Activated CD8-positive, alpha-beta T cell treated with anti-CD3 and anti-CD28 coated beads for 36 hours (primary cell): ENCODE measurements at places on chromosomes 7 and 10. TPM values are rescaled to one million over a fixed set of nuclear protein-coding genes. Genes with fewer than 3 reads are reported as not detected.

VSTM4 gene
- 0.04 TPM for total RNA-seq

RBP3 gene
- not detected for total RNA-seq

CCDC172 gene
- total RNA-seq = not detected

CRPPA gene
- 1.4 TPM for total RNA-seq

AOAH gene
- total RNA-seq = 17.1 TPM

PTPRE gene
- total RNA-seq = 19.9 TPM

DNA sequence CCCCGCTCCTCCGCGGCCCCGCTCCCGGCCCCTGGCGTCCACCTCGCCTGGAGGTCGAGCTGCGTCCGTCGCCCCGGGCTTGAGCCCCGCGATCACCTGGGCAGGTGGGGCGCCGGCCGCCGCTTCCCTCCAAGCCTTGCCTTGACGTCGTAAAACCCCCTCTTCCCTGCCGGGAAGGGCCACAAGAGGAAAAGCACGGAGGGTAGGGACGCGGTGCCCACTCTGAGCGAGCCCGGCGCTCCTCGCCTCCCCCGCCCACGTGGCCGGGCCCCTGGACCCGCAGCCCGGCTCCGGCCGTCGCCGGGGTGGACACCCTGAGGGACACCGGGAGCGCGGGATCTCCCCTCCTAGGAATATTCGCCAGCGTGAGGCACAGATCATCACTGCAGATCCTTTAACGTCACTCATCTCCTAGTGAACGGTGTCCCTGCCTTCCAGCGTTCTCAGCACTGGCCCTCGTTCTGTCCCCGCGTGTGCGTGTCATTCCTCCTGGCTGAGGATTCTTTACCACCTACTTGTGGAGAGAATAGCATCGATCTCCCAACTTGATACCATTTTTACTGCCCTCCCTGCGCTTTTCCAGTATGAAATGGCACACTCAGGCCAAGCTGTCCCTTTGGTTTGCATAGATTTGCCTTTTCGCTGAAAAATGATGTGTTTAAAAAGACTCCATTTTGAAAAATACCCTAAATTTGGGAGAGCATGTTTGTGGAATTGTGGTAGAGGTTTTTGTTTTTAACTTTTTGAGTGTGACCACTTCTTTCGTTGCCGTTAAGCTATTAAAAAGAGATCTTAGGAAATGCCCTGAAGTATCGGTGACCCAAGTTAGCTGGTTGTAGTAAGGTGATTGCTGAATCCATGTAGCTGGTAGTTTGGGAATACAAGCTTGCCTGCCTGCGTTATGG, 649 bp downstream of the ACTR3B start:
- H3K36me3 ChIP-seq = peaks cover 9% of the 10 kb centered on the region
- peak overlapping the region; percentile 90 for H3K4me3 ChIP-seq
- no peaks in the 10 kb centered on the region for H3K27me3 ChIP-seq

DNA sequence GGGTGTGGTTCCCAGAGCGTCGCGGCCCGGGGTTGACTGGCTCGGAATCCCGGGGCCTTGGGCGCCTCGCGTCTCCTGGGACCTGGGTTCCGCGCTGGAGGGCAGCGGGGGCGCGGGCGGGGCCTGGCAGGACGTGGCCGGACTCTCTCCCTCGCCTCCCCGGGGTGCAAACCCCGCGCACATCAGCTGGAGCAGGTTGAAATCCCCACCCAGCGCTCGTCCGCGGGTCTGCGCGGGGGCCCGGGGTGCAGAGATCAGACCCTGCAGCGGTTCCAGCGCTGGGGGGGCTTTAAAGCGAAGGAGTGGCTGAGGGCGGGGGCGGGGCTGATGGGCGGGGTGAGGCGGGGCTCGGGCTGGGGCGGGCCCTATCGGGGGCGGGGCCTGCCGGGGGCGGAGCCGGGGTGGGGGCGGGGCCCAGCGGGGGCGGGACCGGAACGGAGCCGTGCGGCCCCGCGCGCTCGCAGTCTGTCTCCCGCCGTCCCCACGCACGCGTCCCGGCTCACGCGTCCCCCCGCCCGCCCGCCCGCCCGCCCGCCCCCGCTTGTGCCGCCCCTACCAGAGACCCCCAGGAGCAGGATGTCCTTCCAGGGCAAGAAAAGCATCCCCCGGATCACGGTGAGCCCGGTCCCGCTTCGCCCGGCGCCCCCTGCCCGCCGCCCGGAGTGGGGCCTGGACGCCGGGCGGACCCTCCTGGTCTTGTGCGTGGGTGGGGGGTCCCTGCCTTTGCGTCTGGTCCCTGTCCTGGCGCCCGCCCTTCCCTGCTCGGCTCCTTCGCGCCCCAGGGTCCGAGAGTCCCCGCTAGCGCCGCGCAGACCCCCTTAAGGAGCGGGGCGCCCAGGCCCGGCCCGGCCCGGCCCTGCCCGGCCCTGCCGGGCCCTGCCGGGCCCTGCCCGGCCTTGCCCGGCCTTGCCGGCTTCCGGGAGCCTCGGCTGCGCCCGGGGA, at the start of gene DPYSL4:
TSS of gene DPYSL4 (plus strand) at position 461 of the 942 bp plus-strand sequence. CDS start at position 577, 116 bp downstream.
- no peaks in the 10 kb centered on the region for H3K4me1 ChIP-seq
- no peak within 1 kb of the TSS for H3K27ac ChIP-seq
- H3K27me3 ChIP-seq = peaks cover 45% of the 10 kb centered on the region
- peak within 1 kb of the TSS; percentile 63 for H3K4me3 ChIP-seq
- peak; percentile 21 for DNase-seq
- H3K36me3 ChIP-seq = peaks cover 2% of the 10 kb centered on the region

GRCh38 chr10:21173802-21174714, 276.9 kb upstream of the NEBL start:
- no peaks in the 10 kb centered on the region for H3K36me3 ChIP-seq
- H3K27me3 ChIP-seq = peaks cover 53% of the 10 kb centered on the region
- no peak overlapping the region for H3K27ac ChIP-seq
- peak overlapping the region; percentile 68 for H3K4me3 ChIP-seq

GRCh38 chr10:71632200-71632820, 87.3 kb downstream of the C10orf105 start:
- no peaks in the 10 kb centered on the region for H3K27me3 ChIP-seq
- H3K4me1 ChIP-seq = no peaks in the 10 kb centered on the region
- H3K36me3 ChIP-seq = no peaks in the 10 kb centered on the region
- H3K4me3 ChIP-seq = no peak overlapping the region

- DNase-seq = peak; percentile 82
- H3K27ac ChIP-seq = no peak overlapping the region
- no peaks in the 10 kb centered on the region for H3K27me3 ChIP-seq
- no peak overlapping the region for H3K4me3 ChIP-seq
- peaks cover 5% of the 10 kb centered on the region for H3K36me3 ChIP-seq
- H3K4me1 ChIP-seq = peaks cover 6% of the 10 kb centered on the region
Observed at GRCh38 chr10:92517034-92517655, 56.7 kb downstream of the IDE start.

- peaks cover 2% of the 10 kb centered on the region for H3K27me3 ChIP-seq
- H3K27ac ChIP-seq = peak overlapping the region; percentile 98
- DNase-seq = peak; percentile 77
- peak overlapping the region; percentile 98 for H3K4me3 ChIP-seq
Observed at GRCh38 chr10:45418849-45419675, 45.0 kb downstream of the ALOX5 start.

- peak overlapping the region; percentile 90 for H3K4me3 ChIP-seq
- H3K27ac ChIP-seq = peak overlapping the region; percentile 99
- H3K36me3 ChIP-seq = peaks cover 7% of the 10 kb centered on the region
- H3K27me3 ChIP-seq = no peaks in the 10 kb centered on the region
Observed at GRCh38 chr7:107169120-107170050, 582 bp downstream of the HBP1 start.

DNA sequence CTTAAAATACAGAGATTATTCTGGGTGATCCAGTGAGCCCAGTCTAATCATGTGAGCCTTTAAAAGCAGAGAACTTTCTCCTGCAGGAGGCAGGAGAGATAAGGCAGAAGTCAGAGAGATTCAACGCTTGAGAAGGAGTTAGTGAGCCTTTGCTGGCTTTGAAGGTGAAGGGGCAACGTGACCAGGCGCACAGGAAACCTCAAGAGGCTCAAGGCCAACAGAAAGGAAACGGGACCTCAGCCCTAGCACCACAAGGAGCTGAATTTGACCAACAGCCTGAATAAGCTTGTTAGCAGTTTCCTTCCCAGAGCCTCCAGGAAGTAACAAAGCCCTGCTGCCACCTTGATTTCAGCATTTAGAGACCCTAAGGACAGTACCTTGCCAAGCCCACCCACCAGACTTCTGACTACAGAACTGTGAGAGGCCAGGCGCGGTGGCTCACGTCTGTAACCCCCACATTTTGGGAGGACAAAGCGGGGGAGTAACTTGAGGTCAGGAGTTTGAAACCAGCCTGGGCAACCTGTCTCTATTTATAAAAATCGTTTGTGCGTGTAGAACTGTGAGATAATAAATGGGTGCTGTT, 87.3 kb upstream of the KAT6B start:
- H3K27ac ChIP-seq = peak overlapping the region; percentile 90
- no peaks in the 10 kb centered on the region for H3K27me3 ChIP-seq
- no peaks in the 10 kb centered on the region for H3K36me3 ChIP-seq
- H3K4me3 ChIP-seq = peak overlapping the region; percentile 32
- DNase-seq = peak; percentile 71
- peaks cover 20% of the 10 kb centered on the region for H3K4me1 ChIP-seq

DNA sequence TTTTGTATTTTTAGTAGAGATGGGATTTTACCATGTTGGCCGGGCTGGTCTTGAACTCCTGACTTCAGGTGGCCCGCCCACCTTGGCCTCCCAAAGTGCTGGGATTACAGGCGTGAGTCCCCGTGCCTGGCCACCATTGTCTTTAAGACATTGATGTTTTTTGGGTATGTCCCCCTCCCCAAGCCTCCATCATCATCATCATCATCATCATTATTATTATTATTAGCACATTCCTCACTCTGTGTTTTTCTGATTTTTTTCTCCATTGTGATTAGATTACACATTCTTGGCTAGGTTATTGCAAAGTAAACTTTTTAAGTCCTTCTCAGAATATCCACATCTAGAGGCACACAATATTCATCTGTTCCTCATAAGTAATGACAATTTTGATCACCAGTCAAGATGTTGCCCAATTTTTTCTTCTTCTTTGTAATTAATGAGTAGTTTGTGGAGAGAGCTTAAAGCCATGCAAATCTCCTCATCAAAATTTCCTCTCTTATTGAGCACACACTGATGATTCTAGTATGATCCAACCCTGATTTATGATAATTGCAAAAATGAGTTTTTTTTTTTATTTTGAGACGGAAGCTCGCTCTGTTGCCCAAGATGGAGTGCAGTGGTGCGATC, 47.5 kb downstream of the EPC1 start:
- peaks cover 58% of the 10 kb centered on the region for H3K4me1 ChIP-seq
- DNase-seq = no peak
- peak overlapping the region; percentile 73 for H3K27ac ChIP-seq
- no peak overlapping the region for H3K4me3 ChIP-seq

- H3K4me1 ChIP-seq = no peaks in the 10 kb centered on the region
- H3K4me3 ChIP-seq = no peak overlapping the region
- H3K27ac ChIP-seq = no peak overlapping the region
Observed at GRCh38 chr7:34282271-34282670, 375.7 kb upstream of the NPSR1 start.

DNA sequence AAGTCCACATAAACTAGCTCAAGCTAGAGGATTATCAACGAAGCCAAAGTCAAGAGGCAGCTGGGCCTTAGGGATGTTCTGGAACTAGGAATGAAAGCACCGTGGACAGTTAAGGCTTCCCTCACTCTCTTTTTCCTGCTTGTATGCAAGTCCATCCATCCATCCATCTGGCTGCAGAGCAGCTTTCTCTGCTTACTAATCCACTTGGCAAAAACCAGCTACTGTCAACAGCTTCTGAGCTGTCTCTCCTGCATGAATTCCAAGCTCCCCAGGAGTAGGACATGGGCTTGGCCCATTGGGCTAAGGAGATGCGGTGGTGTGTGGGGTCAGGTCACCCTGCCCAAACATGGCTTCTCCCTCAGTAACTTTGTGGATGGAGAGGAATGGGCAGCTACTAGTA, 66.2 kb downstream of the NAMPT start:
- H3K4me3 ChIP-seq = no peak overlapping the region
- H3K27me3 ChIP-seq = peaks cover 9% of the 10 kb centered on the region
- H3K4me1 ChIP-seq = peaks cover 7% of the 10 kb centered on the region

DNA sequence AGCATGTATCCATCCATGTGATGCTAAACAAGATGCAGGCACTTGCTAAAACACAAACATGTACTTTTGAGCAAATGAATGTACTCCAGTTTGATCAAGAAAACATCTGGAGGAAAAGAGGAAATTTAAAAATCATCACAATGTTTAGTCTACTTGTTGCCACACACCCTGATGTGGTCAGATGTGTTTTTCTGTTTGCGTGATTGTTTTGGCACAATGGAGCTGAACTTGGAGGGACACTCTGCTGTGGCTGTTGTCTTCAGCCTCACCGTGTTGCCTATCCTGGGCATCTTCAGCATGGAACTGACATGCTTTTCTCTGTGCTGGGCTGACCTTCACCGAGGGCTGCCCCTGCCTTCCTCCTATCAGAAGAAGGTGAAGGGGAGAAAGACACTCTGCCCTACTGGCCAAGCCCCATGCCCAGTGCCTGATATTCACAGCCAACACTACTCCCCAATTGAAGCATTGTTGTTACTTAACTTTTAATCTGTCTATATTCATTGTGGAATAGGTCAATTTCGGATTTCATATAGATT, 268.3 kb upstream of the IGFBP3 start:
- no peaks in the 10 kb centered on the region for H3K27me3 ChIP-seq
- no peak overlapping the region for H3K27ac ChIP-seq
- H3K4me1 ChIP-seq = no peaks in the 10 kb centered on the region
- no peaks in the 10 kb centered on the region for H3K36me3 ChIP-seq
- no peak for DNase-seq

- no peak overlapping the region for H3K4me3 ChIP-seq
- no peaks in the 10 kb centered on the region for H3K4me1 ChIP-seq
- H3K36me3 ChIP-seq = no peaks in the 10 kb centered on the region
Observed at GRCh38 chr10:85623758-85624157, 742.8 kb downstream of the GRID1 start.

GRCh38 chr10:1961989-1962388, 224.7 kb upstream of the ADARB2 start:
- H3K36me3 ChIP-seq = no peaks in the 10 kb centered on the region
- no peak overlapping the region for H3K4me3 ChIP-seq
- H3K4me1 ChIP-seq = peaks cover 6% of the 10 kb centered on the region
- no peak overlapping the region for H3K27ac ChIP-seq

DNA sequence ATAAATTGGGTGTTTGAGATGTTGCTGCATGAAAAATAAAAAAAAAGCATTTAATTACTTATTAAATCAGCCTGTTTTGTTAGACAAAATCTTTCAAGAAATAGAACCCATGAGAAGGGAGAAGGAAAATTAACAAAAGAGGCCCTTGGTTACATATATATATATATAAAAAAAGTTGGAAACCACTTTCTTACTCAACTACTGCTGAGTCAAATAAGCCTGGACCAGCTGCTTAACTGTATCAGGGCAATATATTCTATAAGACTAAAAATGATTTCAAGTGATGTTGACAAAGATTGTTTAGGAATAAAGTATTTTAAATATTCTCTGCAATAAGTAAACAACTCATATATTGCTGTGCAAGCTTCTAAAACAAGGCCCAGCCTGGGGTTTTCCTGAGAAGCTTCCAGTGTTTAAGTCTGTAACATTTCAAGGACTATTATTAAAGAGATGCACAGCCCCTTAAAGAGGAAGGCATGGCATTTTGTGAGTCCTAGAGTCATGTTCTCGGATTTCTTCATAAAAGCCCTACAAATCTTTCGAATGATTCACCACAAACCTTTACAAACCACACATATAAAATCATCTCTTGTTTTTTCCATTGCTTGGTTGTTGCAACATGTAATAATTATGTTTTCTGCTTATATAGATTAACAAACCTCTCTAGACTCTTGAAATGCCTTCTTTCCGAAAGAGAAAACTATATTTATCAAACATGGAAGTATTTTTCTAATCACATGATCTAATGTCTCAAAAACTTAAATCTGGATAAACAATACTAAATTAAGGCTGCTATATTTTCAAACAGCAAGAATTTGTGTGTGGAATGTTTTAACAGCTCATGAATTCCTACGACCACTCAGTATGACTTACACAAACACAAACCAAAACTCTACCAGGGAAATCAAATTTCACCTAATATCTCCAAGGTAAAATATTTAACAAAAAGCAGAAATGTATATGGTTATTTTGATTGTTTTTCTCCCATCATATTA, 14.3 kb downstream of the JAZF1 start:
- no peak overlapping the region for H3K27ac ChIP-seq
- no peak overlapping the region for H3K4me3 ChIP-seq
- no peak for DNase-seq
